ENCODE measurements at places on chromosomes 6 and 20.

GRCh38 chr6:30767158-30767943, 23.0 kb upstream of the IER3 start:
- DNase-seq = no peak

- DNase-seq = no peak
Observed at GRCh38 chr20:15154070-15154469, 816.7 kb upstream of the FLRT3 start.

GRCh38 chr20:4328541-4328940, 313.2 kb upstream of the RNF24 start:
- no peak for DNase-seq

GRCh38 chr6:95574811-95575210, 2.5 kb upstream of the MANEA start:
- DNase-seq = no peak

GRCh38 chr20:32796383-32796948, 23.3 kb upstream of the MAPRE1 start:
- no peak for DNase-seq

- no peak for DNase-seq
Observed at GRCh38 chr20:31718952-31719643, 3.6 kb downstream of the BCL2L1 start.

DNA sequence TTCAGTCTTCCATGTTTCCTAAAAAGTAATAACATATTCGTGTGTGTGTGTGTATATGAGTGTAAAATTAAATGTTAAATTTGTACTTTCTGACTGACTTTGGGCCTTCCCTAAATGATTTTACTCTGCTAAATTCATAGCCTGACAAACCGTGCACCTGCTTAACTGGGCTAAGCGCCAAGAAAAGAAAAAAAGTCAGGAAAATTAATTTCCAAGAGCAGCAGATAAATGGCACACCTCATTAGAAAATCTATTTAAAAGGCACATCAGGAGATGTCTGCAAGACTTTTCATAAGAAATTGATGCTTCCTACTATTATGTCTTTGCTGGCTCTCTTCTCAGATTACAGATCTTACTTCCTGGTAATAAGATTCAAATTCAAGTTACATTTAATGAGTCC, 72.4 kb downstream of the TRDN start:
- DNase-seq = peak; percentile 55

DNA sequence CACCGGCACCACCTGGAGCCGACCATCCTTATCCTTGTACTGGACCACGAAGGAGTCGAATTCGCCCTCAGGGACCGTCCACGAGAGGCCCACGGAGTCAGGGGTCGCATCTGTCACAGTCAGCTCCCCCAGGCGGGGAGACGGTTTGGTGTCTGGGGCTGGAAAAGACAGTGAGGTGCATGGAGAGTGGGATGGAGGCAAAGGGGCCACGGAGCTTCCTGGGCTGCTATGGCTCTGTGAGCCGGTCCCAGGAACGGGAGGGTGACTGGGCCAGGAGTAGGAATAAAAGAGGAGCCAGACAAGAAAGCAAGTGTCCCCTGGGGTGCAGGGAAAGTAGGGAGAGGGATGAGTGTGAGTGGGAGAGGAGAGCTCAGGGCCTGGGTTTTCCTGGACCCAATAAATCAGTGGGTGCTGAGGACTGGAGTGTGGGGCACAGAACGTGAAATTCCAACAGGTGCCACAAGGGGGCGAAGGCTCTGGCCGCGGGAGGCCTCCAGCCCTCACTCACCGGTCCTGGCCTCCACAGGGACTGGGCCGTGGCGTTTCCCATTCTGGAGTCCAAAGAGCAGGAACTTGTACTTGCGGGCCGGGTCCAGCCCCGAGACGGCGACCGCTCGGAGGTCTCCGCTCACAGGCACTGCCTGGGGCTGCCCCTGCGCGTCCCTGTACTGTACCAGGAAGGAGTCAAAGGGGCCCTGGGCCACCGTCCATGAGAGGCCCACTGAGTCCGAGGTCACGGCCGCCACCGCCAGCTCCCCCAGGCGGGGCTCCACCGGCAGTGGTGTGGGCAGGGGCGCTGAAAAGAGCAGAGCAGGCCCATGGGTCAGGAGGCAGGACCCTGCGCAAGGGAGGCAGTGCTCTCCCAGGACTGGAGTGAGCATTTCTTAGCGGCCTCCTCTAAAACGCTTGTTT, 9.9 kb downstream of the CYP21A2 start:
- peak; percentile 33 for DNase-seq

DNA sequence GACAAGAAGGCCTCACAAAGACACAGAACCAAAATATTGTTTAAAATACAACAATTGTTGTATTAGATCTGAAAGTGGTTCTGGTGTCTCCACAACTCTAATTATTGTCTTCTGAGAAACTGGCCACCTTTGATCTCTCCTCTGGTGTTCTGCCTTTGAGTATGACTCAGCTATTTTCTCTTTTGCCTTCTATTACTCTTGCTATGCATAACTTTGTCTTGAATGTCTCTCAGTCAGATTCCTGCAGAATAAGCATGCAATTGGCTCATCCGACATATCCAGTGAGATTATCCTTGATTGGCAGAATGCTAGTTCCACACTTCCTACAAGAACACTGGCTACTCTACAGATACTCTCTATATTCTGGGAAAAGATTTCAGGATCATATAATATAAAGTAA, 14.3 kb upstream of the EPM2A start:
- DNase-seq = no peak

GRCh38 chr20:46251211-46251673, 57.1 kb downstream of the CDH22 start:
- no peak for DNase-seq

DNA sequence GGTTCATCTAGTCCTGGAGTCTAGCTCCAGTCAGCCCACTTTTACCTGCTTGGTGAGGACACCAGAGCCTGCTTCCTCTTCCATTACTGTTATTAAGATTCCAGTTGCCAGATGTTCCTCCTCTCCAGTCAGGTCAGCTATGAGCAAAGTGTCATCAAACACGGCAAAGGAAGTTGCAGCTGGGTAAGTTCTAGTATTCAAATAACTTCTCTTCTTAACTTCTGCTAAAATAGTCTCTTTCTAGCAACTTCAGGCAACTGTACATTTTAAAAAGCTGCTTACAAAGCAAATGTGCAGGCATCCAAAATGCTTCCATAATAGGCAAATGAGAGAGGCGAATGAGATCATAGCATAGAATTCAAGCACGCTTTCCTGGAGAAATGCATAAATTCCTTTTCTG, 18.4 kb upstream of the MRPS18A start:
- no peak for DNase-seq

- no peak for DNase-seq
Observed at GRCh38 chr6:137690034-137690433, 177.0 kb upstream of the TNFAIP3 start.

DNA sequence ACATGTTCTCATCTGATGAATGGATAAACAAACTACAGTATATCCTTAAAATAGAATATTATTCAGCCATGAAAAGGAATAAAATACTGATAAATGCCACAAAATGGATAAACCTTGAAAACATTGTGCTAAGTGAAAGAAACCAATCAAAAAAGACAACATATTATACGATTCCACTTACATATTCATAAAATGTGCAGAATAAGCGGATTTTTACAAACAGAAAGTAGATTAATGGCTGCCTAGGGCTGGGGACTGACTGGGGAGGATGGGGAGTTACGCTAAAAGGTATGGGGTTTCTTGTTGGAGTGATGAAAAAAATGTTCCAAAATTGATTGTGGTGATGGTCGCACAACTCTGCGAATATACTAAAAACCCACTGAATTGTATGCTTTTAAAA, 29.4 kb downstream of the KIZ start:
- no peak for DNase-seq

DNA sequence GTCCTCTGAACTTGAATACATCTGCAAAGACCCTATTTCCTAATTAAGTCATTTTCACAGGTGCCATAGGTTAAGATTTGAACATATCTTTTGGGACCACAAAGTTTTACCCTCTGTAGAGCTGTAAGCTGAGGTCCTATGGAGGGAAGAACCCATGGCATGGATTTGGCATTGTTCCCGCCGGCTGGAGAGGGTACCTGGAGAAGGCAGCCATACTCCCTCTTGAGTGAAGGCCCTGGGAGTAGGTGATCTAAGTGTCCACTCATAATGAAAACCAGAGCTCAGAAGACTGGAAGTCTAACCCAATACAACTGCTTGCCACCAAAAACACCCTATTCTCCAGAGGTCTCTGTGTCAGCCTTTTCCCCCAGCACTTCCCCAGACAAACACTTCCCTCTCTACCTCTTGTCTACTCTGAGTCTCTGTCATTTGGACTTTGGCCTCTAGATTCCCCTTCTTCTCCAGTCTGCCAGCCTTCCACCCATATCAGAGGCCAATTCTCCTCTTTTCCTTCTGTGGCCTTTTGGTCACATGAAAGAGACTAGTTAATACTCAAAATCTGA, 363.9 kb downstream of the MAFB start:
- DNase-seq = no peak

DNA sequence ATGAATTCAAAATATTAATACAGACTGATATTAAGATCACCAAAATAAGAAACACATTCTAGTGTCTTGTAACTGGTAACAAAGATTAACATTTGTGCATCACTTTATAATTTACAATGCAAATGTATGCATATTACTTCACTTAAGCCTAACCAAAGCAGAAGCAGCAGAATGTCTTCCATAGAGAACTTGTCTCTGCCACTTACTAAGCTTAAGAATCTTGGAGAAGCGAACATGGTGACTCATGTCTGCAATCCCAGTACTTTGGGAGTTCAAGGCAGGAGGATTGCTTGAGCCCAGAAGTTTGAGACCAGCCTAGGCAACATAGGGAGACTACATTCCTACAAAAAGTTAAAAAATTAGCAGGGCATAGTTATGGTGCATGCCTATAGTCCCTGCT, 18.8 kb downstream of the AK9 start:
- DNase-seq = no peak

- DNase-seq = no peak
Observed at GRCh38 chr6:3139090-3139903, 18.0 kb downstream of the TUBB2A start.

- no peak for DNase-seq
Observed at GRCh38 chr20:11267762-11268335, 594.0 kb upstream of the JAG1 start.

- no peak for DNase-seq
Observed at GRCh38 chr6:154170106-154170505, 131.1 kb downstream of the OPRM1 start.

GRCh38 chr6:142518126-142518525, 216.3 kb downstream of the ADGRG6 start:
- peak; percentile 39 for DNase-seq

DNA sequence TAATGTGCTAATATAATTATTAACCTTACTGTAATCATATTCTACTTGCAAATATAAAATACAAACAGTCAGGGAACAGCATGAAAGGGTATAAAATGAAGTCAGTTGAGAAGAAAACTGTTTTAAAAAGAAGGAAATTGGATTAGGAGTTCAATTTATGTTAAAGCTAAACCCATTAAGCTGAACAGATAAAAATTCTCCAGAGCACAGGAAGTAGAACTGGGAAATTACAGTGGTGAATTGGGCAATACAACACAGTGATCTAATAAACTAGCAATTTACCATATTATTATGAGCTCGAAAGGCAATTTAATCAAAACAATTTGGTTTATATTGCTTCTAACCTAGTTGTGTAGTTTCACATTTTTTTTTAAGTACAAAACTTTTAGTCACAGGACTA, 407.4 kb upstream of the RGS17 start:
- DNase-seq = no peak

GRCh38 chr20:58038123-58038654, 190.3 kb downstream of the ANKRD60 start:
- no peak for DNase-seq

- no peak for DNase-seq
Observed at GRCh38 chr6:4727217-4727616, 49.0 kb upstream of the CDYL start.

- no peak for DNase-seq
Observed at GRCh38 chr6:134956032-134956431, 6.1 kb upstream of the ALDH8A1 start.

DNA sequence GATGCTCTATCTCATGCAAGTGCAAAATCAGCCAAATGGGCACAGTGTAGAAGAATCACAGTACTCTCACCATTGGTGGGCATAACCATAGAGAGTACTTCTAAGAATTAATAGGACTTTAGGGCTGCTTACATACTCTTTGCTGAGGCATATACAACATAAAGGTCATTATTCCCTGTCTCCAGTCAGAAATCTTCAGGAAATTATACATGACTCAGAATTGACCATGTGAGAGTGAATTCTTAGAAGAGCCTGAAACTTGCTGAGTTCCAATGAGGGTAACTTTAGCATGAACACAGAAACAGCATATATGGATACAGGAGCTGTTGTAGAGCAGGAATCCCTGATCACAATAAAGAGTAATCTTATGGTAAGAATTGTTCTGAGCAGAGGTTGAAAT, 498.7 kb downstream of the TENT5A start:
- DNase-seq = no peak

DNA sequence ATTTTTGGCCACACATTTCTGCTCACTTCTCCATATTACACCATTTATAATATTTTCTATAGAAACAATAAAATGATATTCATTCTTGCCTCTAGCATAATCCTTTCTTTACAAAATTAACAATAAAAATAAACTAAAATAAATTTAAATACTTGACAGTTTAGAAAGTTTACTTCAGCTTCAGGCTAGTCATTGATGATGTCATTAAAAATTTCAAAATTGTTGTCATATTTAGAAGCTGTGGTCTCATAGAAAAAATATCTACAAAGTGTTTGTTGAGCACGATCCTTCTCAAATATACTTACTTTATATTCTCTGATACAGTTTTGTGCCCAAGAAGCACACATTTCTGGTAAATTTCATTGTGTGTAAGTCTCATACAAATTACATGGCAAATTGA, 717.4 kb upstream of the CITED2 start:
- no peak for DNase-seq

GRCh38 chr6:164048840-164049516, 634.5 kb downstream of the QKI start:
- DNase-seq = no peak

- DNase-seq = no peak
Observed at GRCh38 chr20:63570281-63571086, 3.6 kb downstream of the HELZ2 start.

- DNase-seq = no peak
Observed at GRCh38 chr6:155066361-155066760, 71.2 kb downstream of the TIAM2 start.

- peak; percentile 73 for DNase-seq
Observed at GRCh38 chr20:63740627-63741353, 1.2 kb downstream of the SLC2A4RG start.

- peak; percentile 65 for DNase-seq
Observed at GRCh38 chr20:19851861-19852260, 93.8 kb downstream of the RIN2 start.

DNA sequence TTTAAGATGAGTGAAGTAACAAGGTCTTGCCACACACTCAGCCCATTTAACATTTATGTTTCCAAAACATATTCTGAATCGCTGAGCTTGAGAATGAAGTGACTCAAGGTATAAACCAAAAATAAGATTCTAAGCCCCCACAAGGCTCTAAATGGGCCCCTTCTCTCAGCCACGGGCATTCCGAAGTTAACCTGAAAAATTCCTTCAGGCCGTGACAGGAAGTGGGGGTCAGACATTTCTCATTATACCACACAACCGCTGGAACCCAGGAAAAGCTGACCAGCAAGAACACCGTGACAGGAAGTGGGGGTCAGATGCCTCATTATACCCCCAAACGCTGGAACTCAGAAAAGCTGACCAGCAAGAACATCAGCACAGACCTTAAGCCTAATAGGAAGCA, 247.9 kb downstream of the ERMARD start:
- no peak for DNase-seq

GRCh38 chr6:17417817-17418216, 24.4 kb downstream of the CAP2 start:
- DNase-seq = peak; percentile 37

GRCh38 chr6:152942319-152942869, 40.4 kb downstream of the FBXO5 start:
- no peak for DNase-seq

Measured in NCI-H446 (cell line).